Stimulated activated CD8-positive, alpha-beta memory T cell treated with anti-CD3 and anti-CD28 coated beads, Interleukin-4, amount 100 ng/mL, for 24 hours (primary cell): ENCODE measurements at places on chromosomes 2 and 18.

GRCh38 chr2:96533292-96534073, 3.1 kb upstream of the ARID5A start:
- no peak for DNase-seq

DNA sequence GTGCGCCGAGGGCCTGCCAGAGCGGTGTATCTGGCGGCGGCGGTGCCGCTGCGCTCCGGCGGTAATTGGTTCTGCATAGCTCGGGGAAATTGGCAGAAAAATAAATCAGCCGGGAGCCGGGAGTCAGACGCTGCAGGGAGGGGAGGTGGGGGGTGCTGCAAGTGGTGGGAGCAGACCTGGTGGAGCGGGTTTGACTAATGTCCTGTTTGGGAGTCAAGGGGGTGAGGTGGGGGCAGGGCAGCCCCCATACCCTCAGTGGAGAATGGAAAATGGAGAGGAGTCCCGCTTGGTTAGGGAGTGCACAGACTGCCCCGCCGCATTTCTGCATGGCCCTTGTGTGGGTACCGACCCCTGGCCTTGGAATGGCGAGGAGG, 107.3 kb downstream of the DYSF start:
- no peak for DNase-seq

DNA sequence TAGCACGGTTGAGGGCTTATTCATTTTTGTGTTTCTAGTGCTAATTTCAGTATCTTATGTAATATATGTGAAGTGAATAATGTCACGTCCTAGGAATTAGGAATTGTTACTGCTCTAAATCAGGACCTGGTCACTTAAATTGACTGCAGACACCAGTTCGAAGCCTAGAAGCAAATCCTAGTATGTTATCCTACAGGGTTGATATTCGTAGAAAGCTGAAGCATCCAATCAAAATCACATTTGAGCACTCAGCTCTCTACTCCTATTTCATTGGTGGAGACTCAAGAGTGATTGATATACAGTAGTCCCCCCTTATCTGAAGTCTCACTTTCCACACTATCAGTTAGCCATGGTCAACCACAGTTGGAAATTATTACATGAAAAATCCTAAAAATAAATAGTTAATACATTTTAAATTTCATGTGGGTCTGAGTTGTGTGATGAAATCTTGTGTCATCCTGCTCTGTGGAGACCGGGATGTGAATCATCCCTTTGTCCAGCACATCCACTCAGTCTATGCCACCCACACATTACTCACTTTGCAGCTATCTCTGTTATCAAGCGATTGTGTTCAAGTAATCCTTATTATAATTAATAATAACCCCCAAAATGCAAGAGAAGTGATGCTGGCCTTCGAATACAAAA, 35.2 kb upstream of the SCN9A start:
- DNase-seq = no peak

- DNase-seq = no peak
Observed at GRCh38 chr2:134739236-134739878, 20.6 kb upstream of the TMEM163 start.

GRCh38 chr2:43358410-43359201, 132.2 kb upstream of the ZFP36L2 start:
- no peak for DNase-seq

DNA sequence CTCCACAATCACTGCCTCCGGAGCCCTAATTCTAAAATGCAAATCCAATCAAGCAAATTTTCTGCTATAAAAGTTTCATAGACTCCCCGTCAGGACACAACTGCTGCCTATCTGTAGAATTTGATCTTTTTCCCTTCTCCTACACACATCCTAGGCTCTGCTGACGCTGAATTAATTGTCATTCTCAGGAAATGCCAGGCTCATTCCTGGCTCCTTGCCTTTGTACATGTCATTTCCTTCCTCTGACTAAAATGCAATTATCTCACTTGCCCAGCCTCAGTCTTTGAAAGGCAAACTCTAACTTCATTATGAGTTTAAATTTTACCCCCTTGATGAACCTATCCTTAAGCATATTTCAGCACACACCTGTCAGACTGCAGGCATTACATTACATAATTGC, 844.9 kb upstream of the CRIM1 start:
- DNase-seq = no peak

- no peak for DNase-seq
Observed at GRCh38 chr2:165253178-165253577, 14.0 kb downstream of the SCN2A start.

DNA sequence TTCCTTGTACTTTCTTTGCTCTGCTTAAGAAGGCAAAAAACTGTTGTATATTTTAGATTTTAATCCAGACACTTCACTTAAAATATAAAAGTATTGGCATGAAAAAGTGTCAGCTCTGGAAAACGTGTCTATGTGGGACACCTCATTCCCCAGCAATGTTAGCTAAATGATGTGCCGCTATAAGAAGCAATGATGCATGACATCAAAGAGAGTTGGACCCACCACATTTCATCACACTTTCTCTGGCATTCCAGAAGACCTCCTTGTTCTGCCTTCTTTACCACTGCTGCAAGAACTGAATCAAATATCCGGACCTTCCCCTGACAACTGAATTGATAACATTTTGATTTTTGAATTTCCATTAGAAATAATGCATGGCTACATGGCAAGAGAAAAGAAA, 242.4 kb upstream of the TANK start:
- DNase-seq = no peak

GRCh38 chr2:25230198-25230947, 62.0 kb upstream of the POMC start:
- no peak for DNase-seq

DNA sequence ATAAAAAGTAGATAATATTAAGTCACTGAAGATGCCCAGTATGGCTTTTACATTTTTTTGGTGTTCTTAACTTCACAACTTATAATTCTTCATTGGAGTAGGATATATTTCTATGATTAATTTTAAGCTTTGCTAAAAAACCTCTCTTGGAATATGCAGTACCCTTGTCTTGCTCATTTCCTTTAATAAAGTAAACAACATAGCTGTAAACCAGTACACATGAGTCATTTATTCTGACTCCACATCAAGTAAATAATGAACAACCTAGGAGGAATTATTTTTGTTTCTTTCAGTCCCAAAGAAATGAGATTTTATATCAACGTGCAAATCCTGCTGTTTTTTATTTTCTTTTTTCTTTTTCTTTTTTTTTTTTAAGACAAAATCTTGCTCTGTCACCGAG, 869.1 kb downstream of the CNTNAP5 start:
- no peak for DNase-seq

GRCh38 chr2:217953531-217953932, 49.3 kb downstream of the TNS1 start:
- DNase-seq = no peak

DNA sequence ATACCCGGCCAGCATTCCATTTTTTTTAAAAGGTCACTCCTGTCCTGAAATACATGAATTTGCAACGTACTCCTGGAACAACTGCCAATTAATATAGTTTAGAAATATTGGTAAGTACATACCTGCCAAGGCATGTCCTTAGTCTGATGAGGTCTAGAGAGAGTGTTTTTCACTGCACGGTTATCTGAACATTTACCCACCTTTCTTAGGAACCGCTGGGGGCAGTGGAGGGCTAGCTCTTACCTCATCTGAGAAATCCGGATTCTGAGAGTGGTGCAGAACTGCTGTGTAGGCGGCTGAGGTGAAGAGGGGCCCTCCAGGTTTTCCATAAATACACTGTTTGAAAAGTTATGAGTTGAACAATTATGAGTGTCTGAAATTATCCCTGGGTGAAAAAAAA, 133.1 kb upstream of the CCDC195 start:
- DNase-seq = no peak

DNA sequence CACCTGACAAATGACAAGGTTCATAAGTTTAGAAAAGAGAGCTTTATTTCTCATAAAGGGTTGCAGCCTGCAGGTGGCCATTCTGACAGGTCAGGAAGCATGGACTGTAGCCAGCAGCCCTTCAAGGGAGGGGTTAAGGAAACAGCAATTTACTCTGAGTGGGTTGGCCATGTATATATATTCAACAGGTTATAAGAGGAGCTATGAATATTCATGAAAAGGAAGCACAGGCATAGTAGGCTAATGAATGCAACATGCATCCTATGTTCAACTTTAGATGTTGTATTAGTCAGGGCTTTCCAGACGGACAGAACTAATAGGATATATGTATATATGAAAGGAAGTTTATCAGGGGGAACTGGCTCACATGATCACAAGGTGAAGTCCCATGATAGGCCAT, 20.6 kb downstream of the RNU2-63P start:
- no peak for DNase-seq

DNA sequence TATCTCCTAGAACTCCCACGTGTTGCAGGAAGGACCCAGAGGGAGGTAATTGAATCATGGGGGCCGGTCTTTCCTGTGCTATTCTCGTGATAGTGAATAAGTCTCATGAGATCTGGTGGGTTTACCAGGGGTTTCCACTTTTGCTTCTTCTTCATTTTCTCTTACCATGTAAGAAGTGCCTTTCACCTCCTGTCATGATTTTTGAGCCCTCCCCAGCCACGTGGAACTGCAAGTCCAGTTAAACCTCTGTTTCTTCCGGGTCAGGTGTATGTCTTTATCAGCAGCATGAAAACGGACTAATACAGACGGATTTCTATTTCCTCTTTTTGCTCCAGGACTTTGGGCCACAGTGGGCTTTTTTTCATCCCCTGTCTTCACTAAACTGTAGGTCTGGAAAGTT, 88.3 kb upstream of the KCNE4 start:
- DNase-seq = no peak

DNA sequence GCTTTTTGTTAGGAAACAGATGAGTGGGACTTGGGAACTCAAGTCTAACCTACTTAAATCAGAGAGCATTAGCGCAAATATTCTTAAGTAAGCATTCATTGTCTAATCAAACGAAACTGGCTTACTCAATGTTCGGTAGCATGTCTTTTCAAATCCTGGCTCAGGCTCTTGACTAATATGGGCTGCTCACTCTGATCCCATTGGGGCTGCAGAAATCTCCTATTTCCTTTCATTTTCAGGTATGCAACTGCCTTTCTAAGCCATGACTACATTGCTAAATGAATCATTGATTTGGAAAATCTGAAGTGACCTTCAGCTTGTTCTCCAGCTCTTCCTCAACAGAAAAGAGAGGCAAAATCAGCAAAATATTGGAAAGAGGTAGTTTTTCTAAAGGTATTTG, 2084.4 kb upstream of the PIK3C3 start:
- no peak for DNase-seq

GRCh38 chr2:7666596-7667259, 749.5 kb downstream of the RNF144A start:
- no peak for DNase-seq

DNA sequence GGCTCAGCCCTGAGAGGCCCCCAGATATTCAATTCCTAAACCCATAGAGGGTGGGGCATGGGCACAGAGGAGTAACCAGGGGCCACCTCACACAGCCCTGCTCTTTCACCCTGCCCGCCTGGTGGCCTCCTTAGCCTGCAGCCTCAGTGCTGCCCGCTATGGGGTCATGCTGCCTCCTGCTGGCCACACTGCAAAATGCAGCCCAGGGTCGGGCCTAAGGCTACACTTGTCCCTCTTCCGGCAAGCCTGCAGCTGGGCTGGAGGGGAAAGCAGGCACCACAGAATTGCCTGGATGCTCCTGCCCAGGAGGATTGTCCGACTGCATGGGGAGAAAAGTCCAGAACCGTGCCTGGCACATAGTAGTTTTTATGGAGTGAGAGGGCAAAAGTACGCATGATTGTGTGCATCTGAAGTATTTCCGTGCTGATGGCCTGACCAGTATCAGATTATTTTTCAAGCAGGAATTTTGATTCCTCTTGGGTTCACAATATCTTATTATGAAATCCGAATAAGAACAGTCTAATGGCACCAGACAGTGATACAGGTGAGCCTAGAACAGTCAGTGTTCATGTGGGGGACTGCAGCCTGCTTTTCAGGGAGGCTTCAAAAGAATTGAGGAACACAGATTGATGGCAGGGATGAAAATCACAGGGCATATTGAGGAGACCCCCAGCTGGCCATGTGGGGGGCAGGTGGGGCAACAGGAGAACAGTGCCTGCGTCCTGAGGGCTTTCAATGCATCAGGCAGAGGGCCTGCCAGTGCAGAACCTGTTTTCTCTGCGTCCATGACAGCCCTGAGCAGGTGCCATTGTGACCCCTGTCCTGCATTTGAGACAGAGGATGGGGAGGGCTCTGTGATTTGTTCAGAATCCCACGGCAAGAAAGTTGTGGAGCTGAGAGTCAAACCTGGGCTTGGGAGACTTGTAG, 51.2 kb upstream of the ALPP start:
- DNase-seq = peak; percentile 76

GRCh38 chr2:8196316-8196715, 485.5 kb upstream of the ID2 start:
- DNase-seq = no peak

DNA sequence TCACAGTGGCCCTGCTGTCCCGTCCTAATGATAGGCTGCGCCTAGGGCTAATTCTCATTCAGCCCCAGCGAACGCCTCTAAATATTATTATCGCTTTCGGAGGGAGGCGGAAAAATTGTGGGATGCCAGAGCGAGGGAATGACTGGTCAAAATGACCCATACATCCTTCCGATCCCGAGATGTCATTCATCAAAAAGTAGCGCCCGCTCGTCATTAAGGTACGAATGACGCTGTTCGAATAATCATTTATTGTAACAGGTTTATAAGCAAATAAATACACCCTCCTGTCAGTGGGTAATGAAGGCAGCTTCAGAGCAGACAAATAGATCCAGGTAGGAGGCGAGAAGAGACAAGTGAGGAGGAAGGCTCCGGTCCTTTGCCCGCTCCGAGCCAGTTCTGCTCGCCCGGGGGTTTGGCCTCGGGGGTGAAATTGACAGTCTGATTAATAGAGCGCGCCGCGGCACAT, at the start of gene EVX2:
TSS of gene EVX2 (minus strand) at position 167 of the 466 bp plus-strand sequence. CDS start 186 bp downstream, outside the sequence.
- DNase-seq = no peak

DNA sequence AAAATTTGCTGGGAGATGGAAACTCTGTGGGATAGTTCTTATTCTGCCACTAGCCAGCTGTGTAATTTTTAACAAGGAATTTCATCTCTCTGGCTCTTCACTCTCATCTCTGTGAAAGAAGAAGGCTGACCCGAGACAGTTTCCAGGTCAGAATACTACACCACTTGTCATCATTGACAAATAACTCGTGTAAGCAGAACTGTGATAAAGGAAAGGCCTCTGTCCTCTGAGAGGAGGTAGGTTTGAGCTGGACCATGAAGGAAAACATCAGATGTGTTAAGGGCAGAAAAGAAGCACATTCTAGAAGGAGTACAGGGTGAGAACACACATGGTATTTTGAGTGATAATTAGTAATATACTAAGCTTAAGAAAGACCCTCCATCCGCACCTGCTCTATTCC, 211.4 kb upstream of the DDX18 start:
- no peak for DNase-seq

DNA sequence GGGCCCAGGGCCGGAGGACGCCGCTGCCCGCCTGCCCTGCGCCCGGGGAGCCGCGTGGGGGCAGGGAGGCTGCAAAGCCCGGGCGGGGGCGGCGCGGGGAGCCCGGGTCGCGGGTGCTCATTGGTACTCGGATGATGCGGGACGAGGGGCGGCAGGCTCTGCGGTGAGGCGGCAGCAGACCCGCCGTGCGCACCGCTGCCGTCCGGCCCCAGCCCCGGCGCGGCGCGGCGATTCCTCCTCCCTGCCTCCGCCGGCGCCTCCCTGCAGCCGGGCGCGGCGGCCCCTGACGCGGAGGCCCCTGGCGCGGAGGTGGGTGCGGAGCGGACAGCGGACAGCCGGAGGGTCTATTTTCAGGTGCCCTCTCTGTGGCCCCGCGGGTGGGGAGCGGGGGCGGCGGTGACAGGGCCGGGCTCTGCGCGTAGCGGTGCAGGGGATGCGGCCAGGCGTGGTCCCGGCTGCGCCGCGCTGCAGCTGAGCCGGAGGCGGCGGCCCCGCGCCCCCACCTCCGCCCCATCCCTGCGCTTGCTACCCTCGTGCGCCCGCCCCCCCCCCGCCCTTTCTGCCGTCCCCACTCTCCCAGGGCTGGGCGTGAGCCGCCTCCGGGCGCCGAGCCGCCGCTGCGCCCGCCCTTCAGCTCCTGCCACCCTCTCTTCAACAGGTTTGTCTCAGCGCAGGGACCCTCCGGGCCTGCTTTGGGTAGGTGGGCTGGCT, 640 bp downstream of the SPTBN1 start:
- no peak for DNase-seq
